ENCODE measurements at places on chromosomes 7 and 10.

GRCh38 chr7:128812514-128813168, 17.6 kb upstream of the FLNC start:
- no peak for DNase-seq

DNA sequence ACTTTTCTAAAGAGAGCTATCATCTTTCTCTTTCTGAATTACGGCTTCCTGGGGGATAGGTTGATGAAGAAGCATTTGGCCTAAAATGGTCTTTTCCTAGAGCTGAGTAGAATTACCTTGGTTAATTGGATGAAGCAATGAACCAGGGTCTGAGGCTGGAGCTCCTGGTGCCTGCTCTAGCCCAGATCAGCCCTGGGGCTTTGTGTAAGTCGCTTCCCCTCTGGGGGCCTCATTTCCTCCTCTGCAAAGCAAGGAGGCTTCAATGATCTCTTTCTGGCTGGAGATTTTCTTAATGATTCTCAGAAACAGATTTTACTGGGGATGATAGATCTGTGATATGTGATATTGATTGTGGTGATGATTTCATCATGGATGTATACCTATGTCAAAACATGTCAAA, 3.5 kb upstream of the CPA2 start:
- no peak for DNase-seq

- no peak for DNase-seq
Observed at GRCh38 chr10:1530871-1531517, 206.3 kb downstream of the ADARB2 start.

DNA sequence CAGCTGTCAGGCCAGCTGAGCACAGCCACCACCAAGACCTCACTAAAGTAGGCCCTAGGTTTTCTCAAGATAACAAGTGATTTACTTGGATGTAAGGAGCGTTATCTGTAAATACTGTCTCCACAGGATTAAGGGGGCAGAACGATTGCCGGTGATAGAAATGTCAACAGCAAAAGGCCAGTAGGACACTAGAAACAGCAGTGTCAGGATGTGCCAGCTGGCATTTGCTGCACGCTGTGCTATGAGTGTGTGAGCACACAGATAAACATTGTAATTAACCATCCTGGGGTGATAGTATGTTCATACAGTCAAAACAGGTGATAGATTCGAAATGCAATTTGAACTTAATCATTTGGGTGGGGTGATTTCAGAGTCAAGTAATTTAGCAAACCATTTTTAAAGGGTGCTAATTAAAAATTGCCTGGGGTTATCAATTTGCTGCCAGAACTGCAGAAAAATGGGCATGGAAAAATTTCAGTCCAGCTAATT, 36.3 kb upstream of the NOBOX start:
- no peak for DNase-seq

GRCh38 chr10:103716206-103717160, 138.9 kb downstream of the SH3PXD2A start:
- DNase-seq: no peak

DNA sequence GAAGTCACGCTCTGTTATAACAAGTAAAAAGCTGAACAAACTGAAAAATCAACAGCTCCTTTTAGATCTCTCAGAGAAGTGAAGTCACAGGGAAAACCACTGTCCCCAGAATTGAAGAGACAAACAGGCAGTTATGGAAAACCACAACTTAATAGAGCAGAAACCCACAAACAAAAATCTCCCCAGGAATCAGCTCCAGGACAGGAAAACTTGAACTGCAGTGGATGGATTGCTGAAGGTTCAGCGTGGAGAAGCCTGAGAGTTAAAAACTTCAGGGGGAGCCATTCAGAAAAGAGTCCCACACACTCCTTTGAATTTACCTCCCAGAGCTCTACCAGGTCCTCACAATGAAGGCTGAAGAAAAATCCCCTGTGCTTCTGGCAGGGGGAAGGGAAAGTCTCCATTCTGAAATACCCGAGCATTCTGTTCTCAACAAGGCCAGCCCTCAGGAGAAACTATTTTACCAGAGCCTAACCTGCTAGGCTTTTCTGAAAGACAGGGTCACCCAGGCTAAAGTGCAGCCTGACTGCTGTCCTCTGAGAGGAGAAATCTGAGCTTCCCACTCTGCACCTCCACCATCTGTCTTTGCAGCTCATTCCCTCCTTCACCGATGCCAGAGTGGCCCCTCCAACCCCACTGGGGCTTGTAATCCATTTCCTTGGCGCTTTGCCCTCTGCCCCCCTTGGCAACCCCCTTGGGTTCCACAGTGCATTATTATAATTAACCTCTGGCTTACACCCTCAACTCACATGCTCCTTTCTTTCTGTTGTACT, 65.0 kb upstream of the CCNY start:
- no peak for DNase-seq

- no peak for DNase-seq
Observed at GRCh38 chr7:155715111-155715805, 70.8 kb downstream of the RBM33 start.

DNA sequence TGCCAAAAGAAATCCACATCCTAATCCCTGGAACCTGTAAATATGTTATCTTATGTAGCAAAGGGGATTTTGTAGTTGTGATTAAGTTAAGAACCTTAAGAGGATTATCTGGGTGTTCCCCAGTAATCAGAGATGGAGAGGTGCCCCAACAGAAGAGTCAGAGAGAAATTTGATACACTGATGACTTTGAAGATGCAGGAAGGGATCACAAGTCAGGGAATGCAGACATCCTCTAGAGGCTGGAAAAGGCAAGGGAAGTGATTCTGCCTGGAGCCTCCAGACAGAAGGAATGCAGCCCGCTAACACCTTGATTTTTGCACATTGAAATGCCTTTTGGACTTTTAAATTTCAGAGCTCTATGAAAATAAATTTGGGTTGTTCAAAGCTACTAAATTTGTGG, 531.7 kb downstream of the DNAJB9 start:
- DNase-seq: no peak

DNA sequence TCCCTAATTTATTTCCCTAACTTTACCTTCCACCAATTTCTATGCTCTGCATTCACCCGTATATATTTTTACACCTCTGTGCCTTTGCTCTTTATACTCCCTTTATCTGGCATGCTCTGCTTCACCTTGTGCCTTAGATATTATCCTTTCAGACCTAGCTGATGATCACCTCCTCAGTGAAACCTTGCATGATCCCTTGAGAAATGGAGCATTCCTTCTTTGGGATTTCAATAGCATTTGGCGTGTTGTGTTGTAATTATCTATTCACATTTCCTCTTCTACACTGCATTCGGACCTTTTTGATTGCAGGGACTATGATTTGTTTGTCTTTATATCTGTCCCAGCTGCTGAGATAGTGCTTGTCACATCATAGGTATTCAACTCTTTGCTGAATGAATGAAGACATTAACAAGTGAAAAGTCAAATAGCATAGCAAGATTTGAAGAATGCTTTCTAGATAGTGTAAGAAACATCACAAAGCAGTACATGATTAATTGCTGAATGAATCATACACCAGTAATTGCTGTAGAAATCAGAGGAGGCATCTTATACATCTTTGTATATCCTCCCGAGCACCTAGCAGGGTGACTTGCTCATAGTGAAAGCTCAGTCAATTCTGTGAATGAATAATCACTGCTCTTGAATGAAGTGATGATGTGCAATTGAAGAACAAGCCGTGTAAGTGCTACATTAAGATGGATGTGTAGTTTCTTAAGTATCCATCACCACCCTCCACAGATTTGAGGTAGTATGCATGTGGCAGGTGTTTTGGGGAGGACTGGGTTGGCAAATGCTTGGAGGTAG, 2.0 kb upstream of the TM9SF3 start:
- peak; percentile 25 for DNase-seq

DNA sequence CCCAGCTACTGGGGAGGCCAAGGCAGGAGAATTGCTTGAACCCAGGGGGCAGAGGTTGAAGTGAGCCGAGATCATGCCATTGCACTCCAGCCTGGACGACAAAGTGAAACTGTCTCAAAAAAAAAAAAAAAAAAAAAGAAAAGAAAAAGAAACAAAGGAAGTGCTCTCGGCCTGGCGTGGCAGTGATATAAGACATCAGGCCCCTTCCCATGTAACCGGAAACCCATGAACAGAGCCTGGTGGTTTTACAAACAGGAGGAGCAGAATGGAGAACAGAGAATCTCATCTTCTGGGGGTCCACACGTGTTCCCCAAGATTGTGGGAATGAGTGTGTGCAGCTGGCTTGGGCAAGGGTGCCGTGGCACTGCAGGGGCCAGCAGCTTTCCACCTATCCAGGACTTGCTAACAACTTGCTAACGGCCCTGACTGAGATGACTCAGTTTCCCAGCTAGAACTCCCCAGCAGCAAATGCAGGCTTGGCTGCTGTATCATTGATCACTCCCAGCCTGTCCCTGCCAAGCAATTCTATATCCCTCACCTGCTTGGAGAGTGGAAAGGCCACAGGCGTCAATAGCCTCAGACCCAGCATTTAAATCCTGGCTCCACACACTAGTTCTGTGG, 103.0 kb downstream of the COL26A1 start:
- DNase-seq: no peak

GRCh38 chr10:31426401-31426800, 107.4 kb downstream of the ZEB1 start:
- DNase-seq: no peak

DNA sequence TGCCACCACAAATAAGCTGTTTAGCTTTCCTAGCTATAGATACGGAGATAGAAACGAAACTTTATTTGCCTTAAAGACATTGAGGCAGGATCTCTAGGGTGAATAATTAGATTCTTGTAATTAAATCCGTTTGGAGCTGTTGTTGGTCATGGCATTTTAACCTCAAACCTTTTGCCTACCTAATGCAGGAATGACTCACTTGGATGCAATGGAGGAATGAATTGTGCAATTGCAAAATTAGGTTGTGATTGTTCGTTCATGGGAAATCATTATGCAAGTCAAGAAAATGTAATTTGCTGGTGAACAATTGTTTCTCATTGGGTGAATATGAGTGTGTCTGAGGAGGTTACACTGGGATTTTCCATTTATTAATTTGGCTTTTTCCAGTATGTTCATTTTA, 703.5 kb downstream of the GATA3 start:
- no peak for DNase-seq

DNA sequence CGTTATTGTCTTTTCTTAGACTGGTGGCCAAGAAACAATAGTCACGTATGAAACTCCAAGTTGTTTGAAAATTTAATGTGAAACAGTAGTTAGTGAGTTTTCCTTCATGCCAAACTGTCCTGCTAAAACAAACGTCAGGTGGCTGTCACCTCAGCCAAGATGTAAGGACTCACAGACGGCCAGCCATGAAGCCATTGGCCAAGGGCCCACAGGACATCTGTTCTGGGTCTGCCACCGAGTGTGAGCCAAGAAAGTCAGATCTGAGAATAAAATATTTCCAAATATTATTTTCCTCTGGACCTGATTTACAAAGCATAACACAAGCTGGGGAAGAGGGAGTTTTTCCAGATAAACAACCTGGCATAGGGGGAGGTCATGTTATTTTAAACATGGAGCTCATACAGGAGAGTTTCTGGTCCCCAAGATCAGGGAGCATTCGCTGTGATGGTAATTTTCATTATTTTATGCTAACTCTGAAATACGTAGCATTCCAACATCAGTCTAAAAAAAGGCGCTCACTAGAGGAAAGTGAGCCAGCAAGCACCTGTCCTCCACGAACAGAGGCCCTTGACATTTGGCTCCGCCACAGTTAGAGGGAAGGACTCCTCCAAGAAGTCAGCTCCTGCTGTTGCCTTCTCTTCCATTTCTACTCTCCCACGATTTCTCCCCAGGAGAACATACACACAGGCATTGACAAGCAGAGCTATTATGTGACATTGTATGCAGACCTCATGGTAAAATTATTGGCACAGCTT, 38.9 kb upstream of the LANCL2 start:
- no peak for DNase-seq

- DNase-seq: no peak
Observed at GRCh38 chr10:49025347-49025983, 85.8 kb upstream of the LRRC18 start.

- DNase-seq: no peak
Observed at GRCh38 chr10:15515202-15515601, 144.1 kb upstream of the FAM171A1 start.

GRCh38 chr7:149495785-149496641, 1.6 kb downstream of the ZNF746 start:
- DNase-seq: no peak

GRCh38 chr7:16921644-16922257, 40.0 kb upstream of the AGR3 start:
- DNase-seq: no peak

DNA sequence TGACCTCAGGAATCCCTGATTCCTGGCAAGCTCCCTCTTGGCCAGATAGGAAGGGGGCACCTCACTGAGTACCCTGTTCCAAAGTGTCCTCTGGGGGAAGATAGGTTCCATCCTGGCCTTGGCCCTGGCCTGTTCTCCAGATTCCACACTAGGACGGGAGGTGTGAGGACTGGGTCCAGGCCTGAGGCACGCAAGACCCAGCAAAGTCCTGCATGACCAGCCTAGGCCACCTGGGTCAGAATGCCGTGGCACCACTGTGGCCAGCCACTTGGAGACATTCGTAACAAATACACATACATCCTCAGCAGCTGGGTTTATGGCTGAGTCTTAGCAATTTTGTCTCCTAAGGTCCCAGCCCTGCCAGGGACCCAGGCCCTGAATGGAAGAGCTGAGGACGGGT, 23.3 kb upstream of the TLX1 start:
- no peak for DNase-seq

- no peak for DNase-seq
Observed at GRCh38 chr10:130105724-130106123, 4.9 kb downstream of the C10orf143 start.

- no peak for DNase-seq
Observed at GRCh38 chr10:31322647-31323046, 3.6 kb downstream of the ZEB1 start.

- no peak for DNase-seq
Observed at GRCh38 chr10:11345224-11346054, 266.0 kb downstream of the USP6NL start.

GRCh38 chr7:753190-753589, 26.1 kb upstream of the PRKAR1B start:
- no peak for DNase-seq

- DNase-seq: no peak
Observed at GRCh38 chr10:47378183-47378510, 5.9 kb downstream of the ZNF488 start.

DNA sequence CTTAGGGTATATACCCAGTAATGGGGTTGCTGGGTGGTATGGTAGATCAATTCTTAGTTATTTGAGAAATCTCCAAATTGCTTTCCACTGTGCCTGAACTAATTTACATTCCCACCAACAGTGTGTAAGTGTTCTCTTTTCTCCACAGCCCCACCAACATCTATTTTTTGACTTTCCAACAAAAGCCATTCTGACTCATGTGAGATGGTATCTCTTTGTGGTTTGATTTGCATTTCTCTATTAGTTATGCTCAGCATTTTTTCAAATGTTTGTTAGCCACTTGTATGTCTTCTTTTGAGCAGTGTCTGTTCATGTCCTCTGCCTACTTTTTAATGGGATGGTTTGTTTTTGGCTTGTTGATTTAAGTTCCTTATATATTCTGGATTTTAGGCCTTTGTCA, 66.4 kb downstream of the MGAM2 start:
- no peak for DNase-seq

DNA sequence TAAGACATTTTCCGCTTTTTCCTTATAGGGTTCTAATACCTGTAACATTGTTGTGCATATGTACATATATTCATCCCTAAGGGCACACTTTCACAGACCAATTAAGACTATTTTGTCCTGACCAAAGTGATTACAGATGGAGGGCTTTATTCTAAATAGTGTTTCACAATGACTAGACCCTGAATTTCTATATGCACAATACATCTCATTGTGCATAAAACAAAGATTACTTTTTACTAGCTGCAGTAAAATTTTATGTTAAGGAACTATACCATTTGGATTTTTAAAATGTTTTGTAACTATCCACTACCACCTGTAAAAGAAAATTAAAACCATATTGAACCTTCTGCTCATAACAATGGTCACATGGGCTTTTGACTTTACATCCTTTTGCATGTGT, 87.8 kb downstream of the CTTNBP2 start:
- no peak for DNase-seq

All from stimulated activated CD4-positive, alpha-beta T cell treated with anti-CD3 and anti-CD28 coated beads, Interleukin-15, amount 100 ng/mL, for 48 hours (primary cell).